ENCODE measurements at places on chromosomes 4 and X. TPM values are rescaled to one million over a fixed set of nuclear protein-coding genes. Genes with fewer than 3 reads are reported as not detected.

- DNase-seq = no peak
Measured at GRCh38 chr4:157983300-157983699, 189.5 kb downstream of the GASK1B start.

- DNase-seq = peak; percentile 1
Measured at GRCh38 chrX:10254739-10255138, 98.0 kb downstream of the CLCN4 start.

DNA sequence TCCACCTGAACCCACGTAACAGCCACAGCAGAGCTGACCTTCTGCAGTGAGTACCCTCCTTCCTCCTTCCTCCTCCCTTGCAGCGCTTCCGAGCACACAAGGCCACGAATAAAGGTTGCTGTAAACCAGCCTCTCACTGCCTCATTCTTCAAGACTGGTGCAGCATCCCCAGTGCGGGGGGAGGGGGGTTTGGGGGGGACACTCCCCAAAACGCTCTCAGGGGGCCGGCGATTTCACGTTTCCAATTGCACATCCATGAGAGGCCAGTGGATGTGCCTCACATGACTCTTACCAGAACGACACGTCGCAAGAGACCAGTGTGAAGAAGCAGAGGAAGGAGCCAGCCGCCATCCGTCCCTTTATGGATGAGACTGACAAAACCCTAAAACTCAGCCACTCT is 5.2 kb downstream of the DHRSX start:
- peak; percentile 26 for DNase-seq

DNA sequence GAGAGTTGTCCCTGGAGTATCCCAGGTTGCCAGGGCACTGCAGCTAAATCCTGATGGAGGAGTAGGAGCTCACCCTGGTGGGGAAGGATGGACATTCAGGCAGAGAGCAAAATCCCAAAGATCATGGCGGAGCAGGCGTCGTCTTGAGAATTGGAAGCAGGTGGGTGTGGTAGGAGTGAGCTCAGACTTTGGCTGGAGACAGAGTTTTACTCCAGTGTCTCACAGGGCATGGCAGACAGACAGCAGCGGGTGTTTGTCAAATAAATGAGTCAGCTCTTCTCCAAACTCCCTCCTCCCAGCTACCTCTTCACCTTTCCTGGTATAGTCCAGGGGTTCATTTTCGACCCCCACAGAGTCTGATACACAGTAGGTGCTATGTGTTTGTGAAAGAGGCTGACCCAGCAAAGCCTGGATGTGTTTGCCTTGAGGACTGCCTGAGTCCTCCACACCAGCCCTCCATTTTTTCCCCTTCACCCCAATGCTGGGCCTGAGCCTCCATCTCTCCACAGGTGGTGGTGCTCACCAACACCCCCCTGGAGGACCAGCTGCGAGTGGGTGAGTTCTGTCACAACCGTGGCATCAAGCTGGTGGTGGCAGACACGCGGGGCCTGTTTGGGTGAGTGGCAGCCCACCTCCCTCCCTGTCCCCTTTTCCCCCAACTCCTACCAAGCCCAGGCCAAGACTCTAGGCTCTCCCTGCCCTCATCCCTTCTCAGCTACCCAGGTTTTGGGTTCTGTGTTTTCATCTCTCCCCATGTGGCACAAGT is 6.9 kb downstream of the UBA1 start:
- DNase-seq = no peak

The SUV39H1 gene
- total RNA-seq = 14.1 TPM

The SPANXN3 gene
- not detected for total RNA-seq

All from GM23338 (cell line).